ENCODE measurements at places on chromosomes 6 and 20.

DNA sequence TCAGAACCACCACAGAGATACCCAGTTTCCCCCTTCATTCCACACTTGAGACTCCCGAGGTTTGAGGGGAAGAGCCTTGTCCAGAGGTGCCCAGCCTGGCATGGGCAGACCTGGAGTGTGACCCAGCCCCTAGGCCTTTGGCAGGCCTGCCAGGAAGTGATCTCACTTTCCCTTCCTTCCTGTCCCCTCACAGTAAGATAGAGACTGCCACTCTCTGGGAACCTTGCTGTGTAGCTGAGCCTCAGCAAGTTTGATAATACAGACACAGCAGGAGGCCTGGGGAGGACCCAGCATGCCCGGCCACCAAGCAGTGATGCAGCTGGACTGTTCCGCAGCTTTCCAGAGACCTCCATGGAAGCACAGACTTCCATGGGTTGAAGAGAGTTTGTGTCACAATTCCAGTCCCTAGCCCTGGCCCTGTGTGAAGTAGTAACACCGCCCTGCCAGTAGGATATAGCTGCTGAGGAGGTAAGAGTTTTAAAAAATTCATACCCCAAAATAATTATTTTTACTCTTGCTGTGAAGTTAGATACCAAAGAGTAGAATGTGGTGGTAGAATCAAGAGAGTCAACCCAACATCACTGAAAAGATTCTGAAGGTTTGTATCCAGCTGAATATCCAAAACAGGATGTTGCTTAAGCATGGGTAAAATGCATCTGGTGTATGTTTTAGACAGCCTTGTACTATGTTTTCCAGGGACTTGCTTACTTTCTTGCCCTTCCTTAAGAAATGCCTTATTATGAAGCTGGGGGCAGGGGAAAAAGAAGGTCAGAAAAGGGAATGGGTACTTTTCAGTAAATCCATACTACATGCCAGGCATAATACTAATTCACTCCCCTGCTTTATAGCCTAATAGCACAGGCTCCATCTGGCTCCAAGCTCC is 16.3 kb downstream of the PKIG start:
- DNase-seq, result no peak

- DNase-seq, result no peak
Measured at GRCh38 chr6:143267760-143268159, 182.7 kb downstream of the ADAT2 start.

- DNase-seq, result no peak
Measured at GRCh38 chr6:42788671-42789070, 6.8 kb downstream of the BICRAL start.

DNA sequence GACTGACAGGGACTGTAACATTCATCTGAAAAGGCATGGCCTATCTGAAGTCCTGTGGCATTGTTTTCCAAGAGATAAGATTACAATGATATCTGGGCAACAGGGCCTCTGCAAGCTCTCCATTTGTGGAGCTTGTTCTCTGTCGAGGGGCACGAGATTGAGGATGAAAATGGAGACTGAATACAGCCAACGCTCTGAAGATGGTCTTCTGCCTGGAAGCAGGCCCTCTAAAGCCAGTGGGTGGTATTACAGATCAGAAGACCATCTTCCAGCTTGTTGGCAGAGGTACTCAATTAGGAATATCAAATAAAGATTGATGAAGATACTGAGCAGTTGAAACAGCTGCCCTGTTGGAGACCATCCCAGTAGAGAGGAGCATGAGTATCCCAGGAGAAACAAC is 288.2 kb downstream of the CENPW start:
- DNase-seq, result no peak

DNA sequence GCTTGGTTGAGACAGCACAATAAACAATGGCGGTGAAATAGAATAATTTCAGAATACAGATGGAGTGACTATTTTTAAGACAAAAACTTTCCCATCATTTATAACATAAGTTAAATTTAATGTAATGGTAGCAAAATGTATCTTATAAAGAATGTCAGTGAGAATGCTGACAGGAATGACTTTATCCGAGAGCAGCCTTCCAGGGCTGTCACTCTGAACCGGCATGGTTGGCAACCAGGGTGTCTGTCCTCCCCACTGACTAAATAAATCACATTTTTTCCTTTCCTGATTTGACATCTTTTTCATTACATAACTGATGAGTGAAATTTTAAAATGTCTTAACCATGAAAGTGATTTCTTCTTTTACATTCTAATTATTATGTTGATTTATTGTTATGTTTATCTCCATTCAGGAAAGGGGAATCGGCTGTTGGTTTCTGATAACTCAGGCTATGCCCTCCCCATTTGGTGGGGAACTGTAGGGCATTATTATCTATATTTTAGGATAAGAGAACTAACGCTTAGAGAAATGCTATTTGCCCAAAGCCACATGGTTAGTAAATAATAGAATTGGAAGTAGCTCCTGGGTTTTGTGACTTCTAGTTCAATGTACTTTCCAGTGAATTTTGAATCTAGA is 109.2 kb upstream of the OGFRL1 start:
- DNase-seq, result no peak

- no peak for DNase-seq
Measured at GRCh38 chr20:58587467-58587866, 63.6 kb upstream of the STX16 start.

DNA sequence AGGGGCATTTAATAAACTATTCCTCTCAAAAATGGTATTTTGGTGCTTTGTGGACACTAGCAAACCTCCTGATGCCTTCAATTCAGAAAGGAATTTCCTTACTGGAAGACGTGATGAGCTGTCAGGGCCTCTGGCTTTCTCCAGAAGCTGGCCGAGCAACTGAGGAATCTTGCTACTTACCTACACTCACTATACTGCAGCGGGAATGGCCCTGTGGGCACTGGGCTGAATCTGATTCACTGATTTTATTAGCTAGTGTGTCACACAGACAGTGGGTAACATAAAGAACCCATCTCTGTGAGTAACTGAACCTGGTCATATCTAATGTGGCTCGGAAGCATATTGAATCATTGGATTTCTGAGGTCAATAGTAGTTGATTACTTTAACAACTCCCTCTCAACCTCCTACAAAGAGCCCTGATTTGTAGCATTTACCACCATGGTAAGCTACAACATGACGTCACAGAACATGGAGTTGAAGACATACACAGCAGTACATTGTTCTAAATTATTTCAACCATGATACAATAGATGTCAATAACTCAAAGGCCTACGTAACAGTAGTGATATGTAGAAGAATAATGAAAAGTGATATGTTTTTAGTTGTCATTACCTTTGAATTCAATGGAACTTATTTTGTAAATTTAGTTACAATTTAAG is 232.1 kb downstream of the SYNE1 start:
- DNase-seq, result peak; percentile 53

GRCh38 chr6:128606611-128607010 is 86.2 kb upstream of the PTPRK start:
- no peak for DNase-seq

- DNase-seq, result no peak
Measured at GRCh38 chr6:43105538-43106222, 29.6 kb downstream of the PTK7 start.

DNA sequence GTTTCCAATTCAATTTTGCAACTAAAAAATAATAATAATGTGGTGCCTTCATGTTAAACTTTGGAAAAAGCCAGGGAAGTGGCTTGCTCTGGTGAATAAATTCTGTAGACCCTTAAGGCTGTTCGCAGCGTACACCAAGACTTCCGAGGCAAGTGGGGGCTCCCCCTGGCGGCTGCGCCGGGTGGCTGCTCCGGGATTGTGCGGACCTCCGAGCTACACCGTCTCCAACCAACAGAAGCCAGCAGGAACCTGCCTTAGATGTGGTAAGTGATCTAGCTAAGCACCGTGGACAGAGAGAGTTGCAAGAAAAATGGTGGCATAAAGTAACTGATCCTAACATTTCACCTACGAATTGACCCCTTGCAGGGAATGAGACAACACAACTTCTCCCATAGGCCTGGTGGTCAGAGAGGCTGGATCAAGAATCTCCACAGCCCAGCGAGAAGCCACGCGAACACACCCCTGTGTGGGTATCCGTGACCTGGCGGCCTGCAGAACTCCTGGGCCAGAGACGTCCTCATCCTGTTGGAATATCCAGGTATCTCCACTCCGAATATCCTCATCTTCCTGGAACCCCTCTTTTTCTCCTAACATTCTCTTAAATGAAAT is 69.6 kb downstream of the TBXT start:
- peak; percentile 53 for DNase-seq

DNA sequence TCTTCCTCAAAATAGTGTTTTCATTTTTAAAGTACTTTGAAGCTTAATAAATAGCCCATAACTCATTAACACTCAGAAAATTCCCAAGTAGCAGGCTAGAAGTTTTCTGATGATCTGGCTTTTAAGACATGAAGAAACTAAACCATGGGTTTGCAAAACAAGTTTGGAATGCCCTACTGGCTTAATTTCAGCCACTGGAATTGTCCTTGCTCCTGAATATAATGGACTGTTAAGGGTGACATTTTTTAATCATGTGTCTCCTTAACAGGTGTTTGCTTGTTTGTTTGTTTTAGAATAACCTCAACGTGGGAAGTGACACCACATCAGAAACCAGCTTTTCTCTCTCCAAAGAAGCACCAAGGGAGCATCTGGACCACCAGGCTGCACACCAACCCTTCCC is 49.1 kb downstream of the ISM1 start:
- no peak for DNase-seq

- peak; percentile 75 for DNase-seq
Measured at GRCh38 chr6:43926634-43927531, 156.9 kb downstream of the VEGFA start.

DNA sequence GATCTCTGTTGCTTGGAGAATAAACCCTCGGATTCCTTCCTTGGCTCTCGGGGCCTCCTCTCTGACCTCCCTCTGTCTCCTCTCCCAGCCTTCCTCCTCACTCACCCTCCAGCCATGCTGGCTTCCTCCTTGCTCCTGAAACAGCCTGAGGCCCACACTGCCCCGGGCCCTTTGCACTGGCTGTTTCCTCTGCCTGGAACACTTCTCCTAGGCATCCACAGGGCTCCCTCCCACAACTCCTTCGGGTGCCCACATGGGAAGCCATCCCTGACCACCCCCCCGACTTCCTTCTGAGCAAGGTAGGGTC is 87.7 kb downstream of the CEBPB start:
- no peak for DNase-seq

- peak; percentile 18 for DNase-seq
Measured at GRCh38 chr6:36432151-36432671, 10.4 kb downstream of the PXT1 start.

DNA sequence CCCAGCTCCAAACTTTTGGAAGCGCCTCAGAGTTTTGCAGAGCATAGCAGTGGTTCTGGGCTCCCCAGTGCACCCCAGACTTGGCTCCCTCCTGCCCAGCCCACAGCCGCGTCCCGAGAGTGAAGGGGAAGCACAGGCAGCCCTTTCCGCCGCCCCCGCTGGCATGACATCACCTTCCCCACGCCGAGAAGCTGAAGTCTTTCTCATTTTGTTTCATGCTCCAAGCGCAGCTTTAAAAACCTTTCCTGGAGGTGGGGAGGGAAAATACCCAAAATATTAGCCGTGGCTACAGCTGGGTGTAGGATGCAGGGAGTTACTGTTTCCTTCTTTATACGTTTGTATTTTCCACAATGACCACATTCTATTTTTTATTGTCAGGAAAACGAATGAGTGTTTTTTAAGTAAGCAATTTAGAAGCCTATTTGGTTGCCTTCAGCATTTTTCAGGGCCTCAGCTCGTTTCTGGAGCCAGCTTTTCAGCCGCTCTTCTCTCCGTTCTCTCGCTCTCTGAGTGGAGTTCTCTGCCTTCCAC is 72.9 kb downstream of the SNX5 start:
- DNase-seq, result no peak

- no peak for DNase-seq
Measured at GRCh38 chr20:53164072-53164471, 191.9 kb downstream of the TSHZ2 start.

- DNase-seq, result no peak
Measured at GRCh38 chr6:9252799-9253198, 817.5 kb upstream of the SLC35B3 start.

- no peak for DNase-seq
Measured at GRCh38 chr20:17449031-17449430, 82.1 kb downstream of the BFSP1 start.

GRCh38 chr6:129565811-129566210 is 144.2 kb downstream of the ARHGAP18 start:
- no peak for DNase-seq

DNA sequence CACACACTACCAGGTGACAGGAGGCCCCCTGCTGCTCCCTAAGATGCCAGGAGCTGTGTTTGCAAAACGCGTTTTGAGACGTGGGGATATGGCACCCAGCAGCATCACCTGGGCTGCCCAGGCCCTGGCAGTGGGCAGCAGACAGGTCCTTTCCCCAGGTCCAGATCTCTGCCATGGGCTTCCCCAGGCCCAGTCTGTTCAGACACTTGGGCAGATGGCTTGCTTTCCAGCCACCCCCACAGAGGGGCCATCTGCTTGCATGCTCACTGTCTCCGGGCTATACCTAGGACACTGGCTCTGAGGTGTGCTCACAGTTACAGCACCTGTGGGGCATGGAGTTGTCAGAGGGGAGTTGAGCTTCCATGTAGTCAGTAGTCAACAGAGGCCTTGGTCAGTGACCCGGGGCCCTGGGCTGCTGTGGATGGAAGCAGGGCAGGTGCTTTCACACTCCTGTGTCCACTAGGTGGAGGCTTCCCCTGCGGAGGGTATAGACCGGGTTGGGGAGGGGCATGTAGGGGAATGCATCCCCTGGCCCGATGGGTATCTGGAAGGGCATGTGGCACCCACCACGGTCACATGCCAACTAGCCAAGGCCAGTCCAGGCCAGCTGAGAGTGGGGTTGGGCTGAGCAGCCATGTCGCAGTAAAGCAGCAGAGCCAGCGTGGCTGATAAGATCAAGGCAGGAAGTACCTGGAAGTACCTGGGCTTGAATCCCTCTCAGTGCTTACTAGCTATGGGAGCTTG is 185.4 kb upstream of the SLC24A3 start:
- no peak for DNase-seq

- DNase-seq, result no peak
Measured at GRCh38 chr20:57633945-57634491, 13.8 kb upstream of the ZBP1 start.

- DNase-seq, result no peak
Measured at GRCh38 chr6:148422085-148422484, 79.4 kb downstream of the SASH1 start.

GRCh38 chr6:62441182-62441581 is 155.2 kb upstream of the KHDRBS2 start:
- DNase-seq, result no peak

DNA sequence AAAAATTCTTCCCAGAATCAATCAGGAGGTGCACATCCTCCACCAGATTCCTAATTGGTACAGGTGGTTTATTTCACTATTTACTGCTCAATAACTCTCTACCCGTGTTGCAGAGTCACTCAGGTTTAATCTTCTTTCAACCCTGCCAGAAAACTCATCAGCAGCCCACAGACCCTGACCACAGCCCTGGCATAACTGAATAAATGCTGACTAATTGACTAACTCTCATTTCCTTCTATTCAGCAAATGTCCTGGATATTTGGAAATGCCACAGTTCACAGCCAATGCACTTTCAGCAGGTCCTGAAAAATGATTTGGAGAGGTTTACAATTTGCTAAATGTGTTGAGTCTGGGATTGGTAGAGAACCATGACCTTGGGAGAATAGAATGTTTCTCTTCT is 62.3 kb downstream of the TRMT6 start:
- no peak for DNase-seq

- no peak for DNase-seq
Measured at GRCh38 chr20:3677733-3678132, 4.1 kb downstream of the ADAM33 start.

All from T1000 (cell line).